Natural killer cell (primary cell): ENCODE measurements at places on chromosomes 12 and 14. TPM values are rescaled to one million over a fixed set of nuclear protein-coding genes. Genes with fewer than 3 reads are reported as not detected.

- H3K4me3 ChIP-seq = no peak overlapping the region
- peaks cover 47% of the 10 kb centered on the region for H3K4me1 ChIP-seq
- H3K27me3 ChIP-seq = no peaks in the 10 kb centered on the region
- H3K36me3 ChIP-seq = peaks cover 31% of the 10 kb centered on the region
These were observed 183.1 kb upstream of the HIF1A start for GRCh38 chr14:61512026-61512834.

The KCNK13 gene
- not detected for total RNA-seq

The ETFBKMT gene
- 1.2 TPM for total RNA-seq

The DUSP16 gene
- total RNA-seq = 19.9 TPM

GRCh38 chr12:121424624-121424975, 24.7 kb downstream of the RNF34 start:
- DNase-seq = no peak
- no peak overlapping the region for H3K4me3 ChIP-seq
- H3K27me3 ChIP-seq = no peaks in the 10 kb centered on the region
- H3K27ac ChIP-seq = no peak overlapping the region
- H3K4me1 ChIP-seq = peaks cover 5% of the 10 kb centered on the region
- peaks cover 87% of the 10 kb centered on the region for H3K36me3 ChIP-seq
